Suppressor macrophage treated with lipopolysaccharide for 1 hour (primary cell): ENCODE measurements at places on chromosomes 2 and 18.

DNA sequence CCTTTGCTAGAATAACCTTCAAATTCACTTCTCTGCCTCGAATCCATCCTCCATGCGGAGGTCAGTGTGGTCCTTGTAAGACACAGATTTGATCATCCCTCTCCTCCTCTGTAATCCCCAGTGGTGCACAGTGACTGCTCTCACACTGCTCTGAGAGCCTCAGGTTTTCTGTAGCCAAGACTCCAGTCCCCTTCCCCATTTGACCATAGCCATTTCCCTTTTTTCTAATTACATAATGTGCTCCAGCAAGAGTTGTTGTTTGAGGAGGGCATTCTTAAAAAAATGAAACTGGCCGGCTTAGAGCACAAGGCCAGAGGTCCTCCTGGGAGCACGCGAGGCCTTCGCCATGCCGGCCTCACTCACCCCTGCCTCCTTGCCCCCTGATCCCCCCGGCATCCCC is 34.7 kb upstream of the LPIN1 start:
- DNase-seq: peak; percentile 48

DNA sequence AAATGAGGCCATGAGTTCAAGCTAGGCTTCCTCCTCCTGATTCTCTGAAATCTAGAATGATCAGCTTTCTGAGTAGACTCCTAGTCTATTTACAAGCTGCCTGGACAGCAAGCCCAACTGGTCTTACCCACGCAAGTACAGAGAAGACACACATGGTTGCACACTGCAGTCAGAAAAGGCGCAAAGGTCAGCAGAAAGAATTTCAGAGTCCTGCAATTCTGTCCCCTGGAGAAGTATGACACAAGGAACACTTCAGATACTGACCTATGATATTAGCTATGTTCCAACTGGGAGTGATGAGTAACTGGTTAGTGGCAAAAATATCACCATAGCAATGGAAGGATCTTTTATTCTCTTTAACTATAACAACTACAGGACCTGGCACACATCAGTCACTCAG is 336.1 kb upstream of the PKDCC start:
- DNase-seq: no peak

GRCh38 chr2:114742245-114742644 is 299.8 kb downstream of the DPP10 start:
- no peak for DNase-seq

DNA sequence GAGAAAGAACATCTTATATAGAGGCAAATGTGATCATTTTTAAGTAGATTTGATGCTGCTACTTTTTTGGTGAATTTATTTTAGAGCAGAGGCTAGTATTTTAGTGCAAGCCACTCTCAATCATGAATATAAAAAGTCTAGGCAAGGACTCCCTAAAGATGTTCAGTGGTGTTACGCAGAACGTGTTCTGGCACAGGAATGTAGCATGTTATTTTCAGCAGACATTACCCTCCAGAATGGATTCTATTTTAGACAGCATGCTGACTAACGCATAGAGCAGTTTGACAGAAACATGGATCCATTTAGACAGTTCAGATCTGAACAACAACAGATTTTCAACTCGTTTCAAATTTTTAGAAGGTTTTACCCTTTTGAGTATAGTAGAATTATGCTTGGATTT is 54.1 kb downstream of the DSC3 start:
- DNase-seq: no peak

- no peak for DNase-seq
Measured at GRCh38 chr2:230708204-230708603, 4.4 kb upstream of the CAB39 start.

DNA sequence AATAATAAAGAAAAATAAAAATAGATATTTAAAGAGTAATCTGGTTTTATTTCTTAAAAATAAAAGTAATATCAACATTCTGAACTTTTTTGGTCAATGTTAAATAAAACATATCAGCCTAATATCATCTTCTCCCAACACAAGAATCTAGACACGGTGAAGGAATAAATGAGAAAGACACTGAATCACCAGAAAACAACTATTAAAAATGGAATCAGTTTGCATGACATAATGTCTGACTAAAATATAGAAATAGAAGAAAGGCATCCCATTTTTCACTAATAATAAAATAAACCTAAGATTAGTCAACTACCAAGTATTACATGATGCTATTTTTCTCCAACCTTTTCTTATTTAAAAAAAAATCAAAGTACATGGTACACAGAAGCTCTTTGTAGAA is 30.8 kb upstream of the TNFAIP6 start:
- DNase-seq: no peak
